Adipocyte (in vitro differentiated cells): ENCODE measurements at places on chromosomes 6 and 20.
A peak's percentile ranks its signal among the peaks of the same experiment; 100 is the strongest.

DNA sequence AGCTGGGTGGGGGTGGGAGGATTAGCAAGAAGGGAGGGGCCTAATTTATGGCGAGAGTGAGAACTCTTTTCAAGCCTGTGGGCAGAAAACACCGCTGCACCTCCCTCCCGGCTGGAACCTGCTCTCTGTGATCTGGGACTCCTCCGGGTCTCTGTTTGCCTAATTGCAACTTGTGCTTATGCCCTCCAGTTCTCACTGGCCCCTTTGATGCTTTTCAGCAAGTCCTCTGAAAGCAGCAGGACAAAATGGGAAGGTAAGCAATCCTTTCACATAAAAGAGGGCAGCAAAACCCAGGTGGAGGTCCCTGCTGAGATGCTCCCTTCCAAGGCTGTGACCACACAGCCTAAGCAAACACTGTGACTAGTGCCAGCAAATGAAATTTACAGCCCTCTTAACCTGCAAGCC lies 523.0 kb upstream of the FLRT3 start:
- no peak for DNase-seq

GRCh38 chr20:43682446-43682845 lies 15.5 kb downstream of the MYBL2 start:
- no peak for DNase-seq

DNA sequence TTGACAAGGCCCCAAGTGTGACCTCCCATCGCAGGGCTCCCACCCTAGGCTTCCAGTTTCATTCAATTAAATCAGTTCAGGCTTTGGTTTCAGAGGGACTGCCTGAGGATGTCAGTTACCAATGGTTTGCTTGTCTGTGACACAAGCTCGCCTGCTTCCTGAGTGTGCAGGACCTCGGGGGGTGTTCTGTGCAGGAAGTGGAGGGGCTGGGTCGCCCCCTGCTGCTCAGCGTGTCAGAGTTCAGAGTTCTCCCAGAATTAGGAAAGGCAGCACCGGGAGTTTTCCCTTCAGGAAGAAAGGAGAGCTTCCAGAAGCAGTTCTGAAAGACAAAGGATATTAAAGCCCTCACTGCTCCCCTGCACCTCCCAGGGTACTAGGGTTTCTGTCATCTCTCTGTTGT lies 50.8 kb upstream of the TGM3 start:
- no peak for DNase-seq

DNA sequence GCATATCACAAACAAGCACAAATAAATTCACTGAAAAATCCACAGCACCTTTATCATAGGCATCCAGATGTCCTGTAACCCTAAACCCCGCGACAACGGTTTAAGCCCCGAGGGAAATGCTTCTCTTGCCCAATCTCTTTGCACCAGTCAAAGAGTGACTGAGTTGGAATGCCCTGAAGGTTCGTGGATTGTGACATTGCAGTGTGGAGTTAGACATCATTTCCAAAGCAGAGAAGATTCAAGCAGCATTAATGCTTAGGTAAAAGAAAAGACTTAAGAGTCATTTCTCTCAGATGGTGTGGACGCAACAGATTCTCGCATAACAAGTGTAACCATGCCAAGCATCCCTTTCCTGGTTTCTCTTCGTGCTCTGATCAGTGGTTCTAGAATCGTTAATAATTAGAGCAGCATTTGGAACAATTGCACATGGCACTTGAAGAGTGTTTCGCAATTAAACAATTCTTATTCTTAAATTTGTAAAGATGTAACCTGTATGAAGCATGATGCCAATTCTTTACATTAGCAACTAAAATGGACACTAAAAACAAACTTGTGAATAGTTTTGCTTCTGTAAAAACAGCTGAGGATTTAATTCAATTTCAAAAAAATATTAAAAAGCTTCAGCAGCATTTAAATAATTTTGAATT lies 121.6 kb downstream of the HIVEP2 start:
- no peak for DNase-seq

DNA sequence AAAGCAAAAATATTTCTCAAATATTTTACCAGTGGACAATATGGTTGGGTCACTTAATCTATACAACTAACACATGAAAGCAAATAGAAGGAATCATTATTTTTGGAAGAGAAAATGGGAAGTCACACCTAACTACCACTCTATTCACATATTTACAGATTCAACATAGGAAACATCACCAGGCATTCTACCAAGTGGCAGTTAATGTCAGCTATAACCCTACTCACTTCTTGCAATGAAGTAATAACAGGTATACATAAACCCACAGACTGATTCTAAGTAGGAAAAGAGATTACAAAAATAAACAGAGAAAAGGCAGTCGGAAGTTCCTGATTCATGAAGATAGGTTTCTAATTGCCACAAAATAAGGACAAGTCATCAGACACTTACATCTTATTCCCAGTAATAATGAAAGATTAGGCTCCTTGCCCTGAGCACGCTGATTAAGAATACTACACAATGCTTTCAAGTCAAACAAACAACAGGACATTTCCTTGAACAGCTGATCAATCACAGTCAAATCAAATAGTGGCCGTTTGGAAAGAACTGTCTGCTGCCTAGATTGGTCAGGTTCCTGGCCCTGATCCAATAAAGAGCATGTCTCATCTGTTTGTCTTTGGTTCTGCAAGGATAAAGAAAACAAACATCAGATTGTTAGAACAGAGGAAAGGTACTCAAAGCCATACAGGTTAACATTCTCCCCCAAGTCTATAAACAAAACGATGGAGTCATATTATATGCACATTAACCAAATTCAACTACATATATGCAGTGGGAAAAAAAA lies 79.2 kb upstream of the PLN start:
- DNase-seq = no peak

GRCh38 chr20:41316051-41316450 lies 1.5 kb downstream of the ZHX3 start:
- DNase-seq = peak; percentile 48

- DNase-seq = peak; percentile 85
Observed at GRCh38 chr6:144294016-144294415, 8.9 kb downstream of the UTRN start.

DNA sequence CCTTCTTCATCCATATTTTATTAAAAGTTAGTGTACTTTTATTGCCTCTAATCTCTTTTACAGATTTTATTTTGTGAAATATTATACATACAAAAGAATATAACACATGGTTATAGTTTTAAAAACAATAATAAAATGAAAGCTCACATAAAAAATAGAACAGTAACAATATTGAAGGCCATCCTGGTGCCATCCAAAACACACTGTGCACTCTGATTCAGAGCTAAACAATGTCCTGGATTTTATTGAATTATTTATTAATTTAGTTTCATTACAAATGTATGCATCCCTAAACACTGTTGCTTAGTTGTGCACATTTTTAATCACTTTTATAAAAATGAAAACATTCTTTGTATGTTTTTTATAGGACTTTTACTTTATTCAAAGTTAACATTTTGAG lies 32.9 kb downstream of the RNF217 start:
- no peak for DNase-seq

DNA sequence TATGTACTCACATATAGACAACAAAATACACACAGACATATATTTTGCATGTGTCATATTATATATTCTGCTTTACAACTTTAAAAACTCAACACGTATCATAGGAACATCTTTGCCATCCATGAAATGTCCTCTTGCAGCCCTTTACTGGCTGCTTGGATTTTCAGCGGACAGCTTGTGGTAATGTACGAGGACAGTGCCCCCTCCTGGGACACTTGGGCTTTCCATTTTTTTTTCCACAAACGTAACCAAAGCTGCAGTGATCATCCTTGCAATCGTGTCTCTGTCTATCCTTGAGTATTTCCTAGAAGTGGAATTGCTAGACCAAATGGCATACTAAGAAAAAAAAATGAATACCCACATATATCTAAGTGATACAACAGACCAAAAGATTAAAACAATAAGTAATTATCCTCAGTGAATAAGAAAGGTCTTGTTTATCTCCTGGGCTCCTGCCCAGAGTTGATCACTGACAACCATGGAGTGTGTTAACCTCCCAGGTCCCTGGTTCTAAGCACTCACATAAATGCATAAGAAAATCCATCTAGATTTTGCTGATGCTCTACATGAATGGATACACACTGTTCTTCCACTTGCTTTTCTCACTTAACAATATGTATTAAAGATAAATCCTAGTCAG lies 18.1 kb downstream of the BPI start:
- DNase-seq = peak; percentile 84

- peak; percentile 13 for DNase-seq
Observed at GRCh38 chr6:126770176-126770575, 348.3 kb upstream of the RSPO3 start.

GRCh38 chr6:166862287-166862977 lies 93.9 kb downstream of the RNASET2 start:
- DNase-seq = peak; percentile 21

DNA sequence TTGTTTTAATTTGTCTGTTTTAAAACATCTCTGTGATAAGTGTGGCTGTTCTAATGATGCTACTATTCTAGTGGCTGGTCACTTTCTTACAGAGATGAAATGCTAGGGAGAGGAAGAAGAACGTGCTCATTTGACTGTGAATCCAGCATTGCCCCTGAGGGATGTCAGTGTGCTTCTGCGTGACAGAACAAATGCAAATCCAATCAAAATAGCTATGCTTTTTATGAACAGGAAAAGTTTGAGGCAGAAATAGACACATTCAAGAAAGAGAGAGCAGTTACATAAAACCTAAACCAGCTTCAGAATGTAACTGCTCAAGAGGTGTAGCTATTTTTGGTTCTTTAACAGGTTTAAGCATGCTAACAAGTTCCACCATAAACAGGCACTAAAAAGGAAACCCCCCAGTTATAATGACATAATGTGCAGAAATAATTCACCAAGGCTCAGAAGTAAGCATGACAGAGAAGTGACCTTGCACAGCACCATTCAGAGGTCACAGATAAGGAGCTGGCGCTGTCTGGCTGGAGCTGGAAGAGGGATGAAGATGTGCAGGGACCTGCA lies 385.3 kb downstream of the EPM2A start:
- DNase-seq = no peak

DNA sequence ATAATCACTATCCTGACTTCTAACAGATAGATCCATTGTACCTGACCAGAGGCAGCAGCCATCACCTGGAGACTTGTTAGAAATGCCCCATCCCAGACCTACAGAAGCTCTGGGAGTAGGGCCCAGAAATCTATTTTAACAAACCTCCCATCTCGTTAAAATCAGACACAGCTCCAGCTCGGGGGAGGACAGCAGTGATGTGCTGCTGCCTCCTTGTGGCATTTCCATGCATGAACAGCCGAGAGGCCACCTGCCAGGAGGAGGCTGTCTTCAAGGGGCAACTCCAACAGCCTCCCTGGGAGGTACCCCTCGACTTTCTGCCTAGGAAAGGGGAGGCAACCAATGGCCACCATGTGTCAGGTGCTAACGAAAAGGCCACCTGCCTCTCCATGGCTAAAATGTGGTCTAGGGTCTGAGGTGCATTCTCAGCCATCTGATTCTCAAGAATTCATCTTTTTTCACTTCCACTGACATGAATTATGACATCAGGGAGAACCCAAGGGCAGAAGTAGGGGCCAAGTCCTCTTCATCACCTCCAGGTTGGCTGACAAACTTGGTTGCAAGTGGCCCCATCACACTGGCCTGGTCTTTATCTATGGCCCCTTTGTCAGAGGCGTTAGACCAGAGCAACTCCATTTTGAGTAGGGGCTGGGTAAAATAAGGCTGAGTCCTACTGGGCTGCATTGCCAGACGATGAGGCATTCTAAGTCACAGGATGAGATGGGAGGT lies 12.2 kb upstream of the KCNK15 start:
- peak; percentile 91 for DNase-seq

DNA sequence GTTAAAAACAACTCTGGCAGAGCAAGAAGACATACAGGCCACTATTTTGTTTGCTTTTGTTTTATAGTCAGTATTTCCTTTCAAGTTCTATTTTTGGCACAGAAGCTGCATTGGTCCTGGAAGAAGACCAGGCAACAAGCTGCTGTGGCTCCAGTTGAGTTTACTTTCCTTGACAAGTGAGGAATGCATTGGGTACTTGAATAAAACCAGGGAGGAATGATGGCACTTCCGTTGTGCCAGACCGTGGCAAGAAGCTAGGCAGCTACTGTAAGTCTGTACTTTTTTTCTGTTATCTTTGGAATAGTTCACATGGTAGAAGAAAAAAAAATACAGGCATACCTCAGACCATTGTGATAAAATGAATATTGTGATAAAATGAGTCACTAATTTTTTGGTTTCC lies 66.3 kb downstream of the NCOA3 start:
- DNase-seq = peak; percentile 85

DNA sequence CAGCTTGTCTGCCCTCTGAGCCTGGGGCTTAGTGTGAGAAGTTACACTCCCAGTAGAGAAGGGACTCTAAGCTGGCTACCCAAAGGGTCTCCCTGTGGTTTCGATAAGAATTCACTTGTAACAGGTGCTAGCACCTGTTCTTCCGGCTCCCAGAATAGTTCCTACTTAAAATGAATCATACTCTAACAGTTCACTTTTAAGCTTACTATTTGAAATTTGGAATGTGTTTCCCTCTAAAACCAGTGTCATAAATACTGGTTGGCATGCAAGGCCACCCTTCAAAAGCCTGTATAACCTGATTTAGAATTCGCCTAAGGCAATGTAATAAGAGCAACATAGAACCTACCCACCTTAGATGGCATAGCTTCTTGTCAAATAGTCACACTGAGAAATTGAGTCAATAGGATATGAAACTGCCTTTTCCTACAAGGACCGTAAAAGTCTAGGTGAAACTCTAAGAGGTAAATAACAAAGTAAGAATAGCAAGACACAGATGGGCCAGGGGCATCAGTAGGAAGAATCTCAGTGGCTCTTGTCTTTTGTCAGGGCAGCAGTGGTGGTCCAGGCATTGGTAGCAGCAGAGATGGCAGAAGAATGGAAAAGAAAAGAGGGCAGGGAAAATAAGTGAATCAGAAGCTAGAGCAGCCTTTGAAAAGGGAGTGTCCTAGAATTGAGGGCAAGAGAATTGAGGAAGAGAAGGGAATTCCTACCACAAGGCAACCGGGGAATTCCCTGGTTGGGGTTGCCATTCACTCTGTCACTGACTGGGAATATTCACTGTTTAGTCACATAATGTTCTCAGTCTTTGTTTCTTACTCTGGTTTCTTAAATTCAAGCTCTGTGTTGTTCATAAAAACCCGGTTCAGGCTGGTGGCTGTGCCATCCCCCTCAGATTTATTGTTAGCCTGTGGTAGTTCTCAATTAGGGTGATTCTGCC lies 91.5 kb downstream of the HIVEP2 start:
- DNase-seq = no peak

DNA sequence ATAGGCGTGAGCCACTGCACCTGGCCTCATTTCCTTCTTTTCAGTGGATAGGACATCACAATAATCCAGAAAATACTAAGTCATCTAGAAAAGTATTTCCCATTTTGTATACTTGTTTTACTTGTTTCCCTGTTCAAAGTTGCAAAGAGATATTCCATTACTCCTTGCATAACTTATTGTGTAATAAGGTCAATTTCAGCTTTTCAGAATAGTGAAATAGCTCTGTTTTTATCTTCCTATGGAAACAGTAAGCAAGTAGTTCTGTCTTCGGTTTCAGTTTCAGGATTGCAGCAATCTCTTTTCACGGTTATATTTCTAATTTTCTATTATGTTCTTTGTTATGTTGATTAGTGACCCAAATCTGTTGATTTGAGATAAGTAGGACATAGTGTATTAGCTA lies 6.0 kb downstream of the STX11 start:
- peak; percentile 76 for DNase-seq

- peak; percentile 89 for DNase-seq
Observed at GRCh38 chr20:14334306-14334930, 3.0 kb downstream of the FLRT3 start.

- no peak for DNase-seq
Observed at GRCh38 chr6:134169871-134170486, 117.6 kb upstream of the SLC2A12 start.
